Activated CD4-positive, alpha-beta T cell treated with anti-CD3 and anti-CD28 coated beads, Interleukin-2, amount 50 U/mL, for 16 hours (primary cell): ENCODE measurements at places on chromosomes 6 and 20.
A peak's percentile ranks its signal among the peaks of the same experiment; 100 is the strongest.

DNA sequence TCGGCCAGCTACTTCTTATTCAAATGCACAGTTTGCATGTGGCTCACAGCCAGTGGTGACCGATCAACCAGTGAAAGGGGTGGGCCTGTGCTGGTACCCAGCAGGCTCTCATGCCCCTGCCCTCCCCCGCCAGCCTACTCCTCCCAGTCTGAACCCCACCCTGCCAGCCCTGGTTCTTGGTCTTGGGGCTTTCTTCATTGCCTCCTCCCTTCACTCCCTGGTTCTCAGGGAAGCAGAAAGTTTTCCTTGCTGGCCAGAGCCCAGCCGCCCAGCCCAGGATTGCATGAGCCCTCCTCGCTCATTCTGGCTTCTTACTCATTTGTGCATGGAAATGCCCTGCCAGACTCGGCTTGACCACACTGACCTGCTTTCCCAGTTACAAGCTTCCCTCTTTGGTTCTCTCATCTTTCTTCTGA, 40.8 kb downstream of the KCNK17 start:
- no peak for DNase-seq

DNA sequence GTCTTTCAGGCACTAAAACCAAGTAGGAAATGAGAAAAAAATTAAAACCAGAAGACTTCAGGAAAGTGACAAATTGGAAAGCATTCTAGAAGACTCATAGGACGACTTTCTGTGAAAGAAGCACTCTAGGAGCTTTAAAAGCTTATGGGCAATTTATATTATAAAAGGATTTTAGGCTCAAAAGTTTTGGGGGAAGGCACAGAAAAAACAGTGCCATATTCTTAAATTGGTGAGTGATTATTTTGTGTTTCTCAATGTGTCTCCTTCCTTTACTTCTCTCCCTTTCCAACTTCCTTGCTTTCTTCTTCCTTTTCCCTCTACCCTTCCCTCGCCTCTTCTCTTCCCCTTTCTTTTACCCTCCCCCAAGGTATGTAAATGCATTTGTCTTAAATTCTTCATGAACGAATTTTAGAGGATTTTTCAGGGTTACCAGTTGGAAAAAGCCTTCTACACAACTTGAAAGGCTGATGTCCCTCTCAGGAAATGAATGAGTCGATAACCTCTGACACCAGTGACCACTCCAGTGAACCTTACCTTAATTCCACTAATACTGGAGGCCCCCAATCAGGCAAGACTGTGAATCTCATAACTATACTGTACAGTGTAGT, 2.6 kb upstream of the LIN28B start:
- no peak for DNase-seq

GRCh38 chr6:148200293-148200692, 142.3 kb upstream of the SASH1 start:
- no peak for DNase-seq

GRCh38 chr6:89214197-89214596, 3.0 kb downstream of the GABRR1 start:
- DNase-seq: no peak

DNA sequence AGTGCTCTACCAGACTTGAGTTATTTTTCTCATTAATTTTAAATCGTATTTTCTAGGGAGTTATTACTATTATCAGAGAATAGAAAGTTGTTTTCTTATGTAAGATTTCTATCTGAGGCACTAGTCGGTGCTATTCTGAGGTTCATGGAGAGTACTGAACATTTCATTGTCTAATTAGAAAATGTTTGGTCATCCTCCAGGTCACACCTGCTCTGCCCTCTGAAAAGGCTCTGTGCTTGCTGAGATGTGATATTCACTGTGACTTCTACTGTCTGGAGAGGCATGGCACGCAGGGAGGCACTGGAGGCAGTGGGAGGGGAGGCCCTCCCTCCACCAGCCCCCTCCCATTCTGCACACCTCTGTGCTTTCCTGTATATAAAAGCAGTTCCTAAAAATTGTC, 3.0 kb downstream of the SYNDIG1 start:
- DNase-seq: no peak

DNA sequence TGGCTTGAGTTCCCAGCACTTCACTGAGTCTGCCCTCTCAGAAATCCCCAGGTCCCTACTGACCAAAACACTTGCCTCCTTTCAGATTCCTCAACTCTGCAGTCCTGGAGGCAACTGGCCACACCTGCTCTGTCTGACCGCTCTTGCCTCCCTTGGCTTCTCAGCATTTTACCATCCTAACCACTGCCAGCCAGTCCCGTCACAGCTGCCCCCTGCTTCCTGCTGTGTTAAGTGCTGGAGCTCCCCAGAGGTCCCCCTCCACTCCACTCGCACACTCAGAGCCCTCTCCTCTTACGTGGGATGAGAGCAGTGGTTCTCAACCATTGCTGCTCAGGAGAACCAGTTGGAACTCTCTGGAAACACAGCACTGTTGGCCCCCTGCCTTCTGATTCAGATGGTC, 20.5 kb downstream of the ADAT2 start:
- DNase-seq: no peak

DNA sequence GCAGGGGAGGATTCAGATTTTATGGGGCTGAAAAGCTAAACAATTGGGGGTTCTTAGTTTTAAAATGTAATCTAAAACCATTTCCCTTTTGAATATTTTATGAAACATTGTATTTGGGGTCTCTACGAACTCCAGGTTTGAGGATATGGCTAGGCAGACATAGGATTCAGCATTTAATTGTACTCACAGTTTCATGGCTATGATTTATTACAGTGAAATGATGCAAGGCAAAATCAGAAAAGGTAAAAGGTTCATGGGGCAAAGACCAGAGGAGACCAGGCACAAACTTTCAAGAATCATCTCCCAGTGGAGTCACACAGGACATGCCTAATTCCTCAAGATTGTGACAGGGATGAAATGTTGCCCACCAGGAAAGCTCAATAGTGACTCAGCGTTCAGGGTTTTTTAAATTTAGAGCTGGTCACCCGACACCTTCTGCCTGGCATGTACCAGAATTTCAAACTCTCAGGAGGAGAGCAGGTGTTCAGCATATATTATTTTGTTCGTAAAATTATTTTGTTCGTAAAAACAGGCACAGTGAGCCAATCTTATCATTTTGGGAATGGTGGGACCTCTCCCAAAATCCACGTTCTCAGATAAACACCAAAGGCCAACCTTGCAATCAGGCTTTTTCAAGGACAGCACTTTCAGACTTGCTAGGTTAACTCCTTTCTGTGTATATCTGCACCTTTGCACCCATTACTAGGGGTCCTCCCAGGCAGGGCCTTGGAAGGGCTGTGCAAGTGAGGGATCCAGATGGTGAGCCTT, 270.3 kb downstream of the NKAIN2 start:
- no peak for DNase-seq

GRCh38 chr6:142833054-142833453, 111.9 kb downstream of the HIVEP2 start:
- peak; percentile 70 for DNase-seq

GRCh38 chr6:160279850-160280249, 21.2 kb upstream of the SLC22A2 start:
- no peak for DNase-seq

GRCh38 chr20:44104798-44105517, 82.0 kb downstream of the JPH2 start:
- no peak for DNase-seq
